Activated T-cell treated with anti-CD3 and anti-CD28 coated beads, Interleukin-2, amount 50 U/mL, for 1 hour (primary cell): ENCODE measurements at places on chromosomes 7 and 10.

- DNase-seq: no peak
Measured at GRCh38 chr10:3702056-3702546, 82.9 kb downstream of the KLF6 start.

DNA sequence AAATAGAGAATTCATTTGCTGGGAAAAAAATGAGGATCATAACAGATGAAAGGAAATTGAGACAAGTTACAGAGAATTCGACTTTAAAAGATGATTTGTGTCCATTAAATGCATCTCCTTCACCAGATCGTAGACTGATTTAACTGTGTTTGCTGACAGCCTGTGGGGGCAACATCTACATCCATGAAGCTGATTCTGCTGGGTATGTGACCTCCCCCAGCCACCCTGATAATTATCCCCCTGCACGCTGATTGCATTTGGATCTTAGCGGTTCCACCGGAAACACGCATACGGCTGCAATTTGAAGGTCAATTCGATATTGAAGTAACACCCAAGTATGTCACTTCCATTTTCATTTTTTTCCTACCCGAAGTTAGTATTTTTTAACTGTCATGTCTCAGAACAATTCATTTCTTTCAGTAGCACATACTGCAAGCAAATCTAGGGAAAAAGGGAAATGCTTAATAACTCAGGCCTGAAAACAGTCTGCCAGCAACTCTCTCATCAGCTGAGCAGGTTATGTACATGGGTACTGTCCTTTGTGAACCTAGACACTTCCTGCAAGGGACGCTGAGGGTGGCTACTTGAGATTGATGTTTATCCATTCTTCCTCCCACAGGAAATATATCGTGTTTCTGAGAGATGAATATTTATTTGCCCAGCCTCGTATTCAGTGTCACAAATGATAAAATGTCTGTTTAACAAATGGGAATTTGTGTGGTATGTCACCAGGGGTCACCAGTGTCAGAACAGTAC is 134.9 kb downstream of the ZNF22 start:
- no peak for DNase-seq

DNA sequence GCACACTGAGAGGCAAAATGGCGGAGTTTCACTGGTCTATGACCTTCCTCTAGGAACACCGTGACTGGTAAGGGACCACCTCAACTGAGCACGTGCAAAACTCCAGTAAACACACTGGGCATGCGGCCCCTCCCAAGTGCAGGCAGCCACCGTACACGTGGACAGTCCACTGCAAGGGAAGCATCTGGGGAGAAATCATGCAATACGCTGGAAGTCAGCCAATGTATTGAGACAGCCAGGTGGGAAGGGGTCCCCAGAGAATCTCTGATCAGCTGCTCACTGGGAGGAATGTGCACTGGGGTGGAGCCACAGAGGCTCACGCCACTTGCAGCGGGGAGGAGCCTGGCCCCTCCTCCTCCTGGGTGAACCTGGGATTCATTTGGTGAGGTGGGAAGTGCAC is 49.3 kb downstream of the CFAP46 start:
- DNase-seq: no peak

DNA sequence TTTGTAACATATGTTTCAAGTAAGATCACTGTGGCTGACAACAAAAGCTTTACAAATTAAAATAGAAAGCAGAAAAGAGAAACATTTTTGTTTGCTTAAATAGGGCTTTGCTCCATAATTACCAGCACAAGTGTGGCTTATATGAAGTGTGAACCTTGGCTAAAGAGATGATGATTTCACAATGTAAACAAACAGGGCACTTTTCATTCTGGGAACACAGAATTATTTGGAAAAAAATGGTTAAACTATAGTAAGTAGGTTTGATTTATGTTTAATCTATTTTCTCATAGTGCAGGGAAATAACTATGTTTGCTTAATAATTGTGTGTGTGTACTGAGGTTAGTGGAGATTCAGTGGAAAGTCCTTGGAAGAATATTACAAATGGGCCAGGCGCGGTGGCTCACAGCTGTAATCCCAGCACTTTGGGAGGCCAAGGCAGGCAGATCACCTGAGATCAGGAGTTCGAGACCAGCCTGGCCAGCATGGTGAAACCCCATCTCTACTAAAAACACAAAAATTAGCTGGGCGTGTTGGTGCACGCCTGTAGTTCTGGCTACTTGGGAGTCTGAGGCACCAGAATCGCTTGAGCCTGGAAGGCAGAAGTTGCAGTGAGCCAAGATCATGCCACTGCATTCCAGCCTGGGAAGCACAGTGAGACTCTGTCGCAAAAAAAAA is 19.1 kb upstream of the OTUD1 start:
- no peak for DNase-seq

DNA sequence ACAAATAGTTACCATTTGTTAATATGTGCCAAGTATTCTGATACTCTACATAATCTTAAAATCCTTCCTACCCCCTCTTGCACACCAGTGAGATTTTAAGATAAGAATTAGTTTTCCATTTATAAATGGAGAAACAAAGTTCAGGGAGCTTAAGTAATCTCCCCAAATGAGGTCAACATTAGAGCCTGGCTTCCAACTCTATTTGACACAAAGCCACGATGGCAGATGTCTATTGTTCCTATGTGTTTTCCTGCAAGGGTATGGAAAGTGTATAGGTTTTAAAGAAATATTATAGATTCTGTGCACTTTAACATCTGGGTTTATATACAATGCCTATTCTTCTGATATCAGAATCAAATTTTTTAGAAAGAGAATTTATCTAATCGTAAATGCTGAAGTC is 143.9 kb upstream of the SEMA3C start:
- DNase-seq: no peak

- DNase-seq: no peak
Measured at GRCh38 chr7:3141326-3141725, 97.7 kb upstream of the CARD11 start.

DNA sequence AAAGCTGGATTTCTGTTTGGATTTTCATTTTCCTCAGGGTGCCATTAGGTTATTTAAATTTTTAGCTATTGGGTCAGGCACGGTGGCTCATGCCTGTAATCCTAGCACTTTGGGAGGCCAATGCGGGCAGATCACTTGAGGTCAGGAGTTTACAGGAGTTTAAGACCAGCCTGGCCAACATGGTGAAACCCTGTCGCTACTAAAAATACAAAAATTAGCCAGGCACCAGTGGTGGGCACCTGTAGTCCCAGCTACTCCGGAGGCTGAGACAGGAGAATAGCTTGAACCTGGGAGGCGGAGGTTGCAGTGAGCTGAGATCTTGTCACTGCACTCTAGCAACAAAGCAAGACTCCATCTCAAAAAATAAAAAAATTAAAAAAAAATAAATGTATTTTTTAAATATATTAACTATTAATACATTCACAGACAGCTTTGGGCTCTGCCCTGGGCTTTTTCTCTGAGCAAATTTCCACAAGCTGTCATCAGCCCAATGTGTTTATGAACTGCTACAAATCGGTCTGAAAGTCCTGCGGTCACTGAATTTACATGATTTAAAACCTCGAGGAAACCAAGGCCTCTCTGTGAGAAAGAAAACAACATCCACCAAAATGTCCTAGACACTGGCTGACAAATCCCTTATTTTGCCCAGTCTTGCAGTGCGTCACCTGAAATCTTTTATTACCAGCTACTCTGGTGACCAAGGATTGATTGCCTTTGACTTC is 19.2 kb upstream of the PLEKHS1 start:
- no peak for DNase-seq

GRCh38 chr10:6678956-6679355 is 98.9 kb upstream of the PRKCQ start:
- no peak for DNase-seq

DNA sequence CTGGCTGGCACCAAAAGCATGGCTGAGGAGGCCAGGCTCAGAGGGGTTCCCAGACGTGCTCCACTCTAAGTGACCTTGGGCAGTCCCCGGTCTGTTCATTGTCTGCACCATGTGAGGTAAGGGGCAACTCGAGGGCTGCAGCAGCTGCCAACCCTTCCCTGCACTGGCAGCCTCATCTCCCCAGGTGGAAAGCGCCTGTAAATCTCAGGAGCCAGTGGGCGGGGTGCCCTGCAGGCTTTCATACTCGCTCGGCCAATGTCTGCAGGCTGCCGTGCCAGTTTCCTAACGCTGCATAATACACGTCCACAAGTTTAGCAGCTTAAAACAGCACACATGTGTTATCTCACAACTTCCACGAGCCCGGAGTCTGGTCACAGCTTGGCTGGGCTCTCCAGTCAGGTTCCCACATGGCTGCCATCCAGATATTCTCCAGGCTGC is 12.6 kb upstream of the GDF10 start:
- no peak for DNase-seq

DNA sequence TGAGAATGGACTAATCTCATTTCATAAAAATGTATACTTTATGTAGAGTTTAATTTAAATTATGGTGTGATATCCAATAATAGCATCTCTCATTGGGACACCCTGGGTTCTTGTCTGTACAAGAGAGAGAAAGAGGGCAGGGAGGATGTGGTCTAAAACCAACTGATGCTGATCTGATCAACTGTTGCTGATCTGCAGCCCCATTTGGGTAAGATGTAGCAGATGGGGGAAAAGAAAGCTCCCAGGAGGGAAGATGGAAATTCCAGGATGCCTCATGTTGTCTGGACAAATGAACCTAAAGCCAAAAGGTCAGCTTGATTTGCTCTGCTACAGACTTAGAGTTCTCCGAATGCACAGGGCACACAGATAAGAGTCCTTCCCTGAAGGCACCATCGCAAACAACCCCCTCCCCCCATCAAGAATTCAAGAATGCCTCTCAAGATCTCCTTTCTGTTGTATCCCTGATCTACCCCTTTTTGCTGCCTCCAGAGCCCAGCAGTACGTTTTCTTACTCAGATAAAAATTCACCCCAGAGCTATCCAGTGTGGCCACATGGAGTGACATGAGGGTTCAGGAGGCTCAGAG is 171.4 kb upstream of the INHBA start:
- DNase-seq: no peak

- DNase-seq: no peak
Measured at GRCh38 chr7:193481-194251, 1.3 kb downstream of the FAM20C start.

DNA sequence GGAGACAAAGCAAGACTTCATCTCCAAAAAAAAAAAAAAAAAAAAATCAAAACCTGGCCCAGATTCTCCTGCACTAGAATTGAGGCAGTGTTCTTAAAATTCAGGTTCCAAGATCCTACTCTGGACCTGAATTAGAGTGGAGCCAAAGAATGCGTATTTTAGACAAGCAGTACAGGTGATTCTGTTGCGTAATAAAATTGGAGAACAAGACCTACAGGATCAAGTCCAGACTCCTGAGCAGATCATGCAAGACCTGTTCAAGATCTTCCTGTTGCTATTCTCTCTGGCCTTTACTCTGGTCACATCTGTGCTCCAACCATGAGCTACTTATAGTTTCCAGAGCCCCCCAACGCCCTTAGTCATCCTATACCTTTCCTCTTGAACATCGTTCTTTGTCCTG is 51.5 kb upstream of the RSBN1L start:
- no peak for DNase-seq
